ENCODE measurements at places on chromosomes 4 and X.

DNA sequence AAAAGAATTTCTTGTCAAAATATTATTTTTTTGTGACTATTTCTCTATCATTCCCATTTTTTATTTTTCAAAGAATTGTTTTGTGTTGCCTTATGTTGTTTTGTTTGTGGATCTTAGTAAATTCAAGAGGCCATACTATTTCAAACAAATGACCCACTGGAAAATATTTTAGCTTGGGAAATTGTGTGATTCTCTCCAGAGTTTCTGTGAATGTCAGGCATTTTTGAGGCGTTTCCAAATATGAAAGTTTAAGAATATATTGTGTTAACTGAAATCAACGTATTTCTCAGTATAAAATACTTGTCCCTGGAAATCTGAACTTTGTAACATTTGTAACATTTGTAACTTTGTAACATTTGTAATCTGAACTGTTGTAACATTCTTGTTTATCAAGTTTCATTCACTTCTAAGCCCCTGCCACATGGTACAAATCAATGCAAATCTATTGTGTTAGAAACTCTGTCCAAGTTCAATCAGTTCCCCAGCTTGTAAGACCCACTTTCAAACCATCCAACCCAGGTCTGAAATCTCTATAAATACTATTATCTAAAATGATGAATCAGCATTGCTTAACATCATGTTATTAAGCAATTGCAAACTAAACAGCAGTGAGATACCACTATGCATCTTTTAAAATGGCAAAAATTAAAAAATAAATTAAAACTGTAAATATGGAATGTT is 465.4 kb upstream of the GRID2 start:
- no peak for DNase-seq

DNA sequence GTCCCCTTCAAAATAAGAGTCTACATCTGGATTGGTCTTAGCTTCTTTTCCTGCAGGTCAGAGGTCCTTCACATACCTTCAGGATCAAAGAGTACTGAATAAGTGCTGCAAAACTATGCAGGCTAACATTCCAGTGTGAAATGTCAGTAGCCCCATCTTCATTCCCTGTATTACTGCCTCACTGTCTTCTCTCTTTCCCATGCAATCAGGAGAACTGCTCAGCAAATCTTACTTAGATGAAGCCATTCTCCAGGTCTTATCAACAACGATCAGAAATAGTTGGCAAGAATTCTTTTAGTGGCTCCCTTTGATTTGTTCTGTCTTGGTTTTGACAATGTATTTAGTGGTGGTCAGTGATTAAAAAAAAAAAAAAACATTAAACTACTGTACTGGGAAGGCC is 26.0 kb upstream of the IQCM start:
- no peak for DNase-seq

DNA sequence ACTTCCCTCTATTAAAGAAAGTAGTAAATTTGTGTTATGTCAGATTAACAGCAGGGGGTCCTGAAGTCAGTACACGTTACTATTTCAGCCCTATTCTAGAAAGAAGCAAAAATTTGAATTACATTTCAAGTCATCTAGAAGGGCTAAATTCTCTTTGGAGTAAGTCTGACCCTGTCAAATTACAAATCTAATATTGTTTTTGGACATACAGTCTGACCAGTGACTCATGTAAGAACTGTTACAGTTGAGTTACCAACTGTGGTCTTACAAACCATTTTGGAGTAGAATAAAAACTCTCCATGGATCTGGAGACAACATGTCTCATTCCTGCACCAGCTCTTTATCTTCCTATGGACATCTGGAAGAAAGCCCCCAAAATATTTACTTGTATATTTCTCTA is 36.0 kb upstream of the GYPA start:
- DNase-seq, result no peak

- no peak for DNase-seq
These were observed 248.1 kb downstream of the EVC2 start for GRCh38 chr4:5460106-5460801.

DNA sequence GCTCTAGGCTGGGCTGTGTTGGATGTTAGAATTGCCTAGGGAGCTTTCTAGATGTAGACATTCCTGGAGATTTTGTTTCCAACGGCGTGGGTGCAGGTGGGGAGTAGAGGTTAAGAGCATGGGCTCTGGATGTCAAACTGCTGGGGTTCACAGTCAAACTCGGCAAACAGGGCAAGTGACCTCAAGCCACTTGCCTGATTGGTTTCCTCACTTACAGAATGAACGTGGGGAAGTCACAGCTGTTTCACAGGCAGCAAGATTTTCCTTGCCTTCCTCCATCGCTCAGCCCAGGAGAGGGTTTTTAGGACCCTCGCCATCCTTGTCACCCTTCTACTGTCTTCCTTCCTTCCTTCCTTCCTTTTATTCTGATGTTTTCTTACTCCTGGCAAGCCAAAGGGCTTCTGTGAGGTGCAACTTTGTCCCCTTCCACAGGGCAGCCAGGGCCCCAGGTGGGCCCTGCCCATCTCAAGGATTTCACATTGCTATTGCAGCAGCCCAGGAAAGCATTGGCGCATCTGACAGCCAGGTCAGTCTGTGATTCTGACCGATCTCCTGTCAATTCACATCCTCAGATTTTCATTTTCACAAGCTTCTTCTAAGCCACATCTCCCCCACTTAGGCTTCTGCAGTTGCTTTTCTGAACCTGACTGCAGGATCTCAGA is 7.0 kb downstream of the RTL5 start:
- DNase-seq, result no peak

- DNase-seq, result no peak
These were observed 513.5 kb upstream of the NR3C2 start for GRCh38 chr4:148955564-148956297.

- DNase-seq, result no peak
These were observed 149.9 kb downstream of the FGF16 start for GRCh38 chrX:77597090-77597489.

GRCh38 chr4:187183346-187183745 is 459.7 kb upstream of the FAT1 start:
- no peak for DNase-seq

GRCh38 chr4:11847167-11847566 is 418.5 kb upstream of the HS3ST1 start:
- DNase-seq, result no peak

DNA sequence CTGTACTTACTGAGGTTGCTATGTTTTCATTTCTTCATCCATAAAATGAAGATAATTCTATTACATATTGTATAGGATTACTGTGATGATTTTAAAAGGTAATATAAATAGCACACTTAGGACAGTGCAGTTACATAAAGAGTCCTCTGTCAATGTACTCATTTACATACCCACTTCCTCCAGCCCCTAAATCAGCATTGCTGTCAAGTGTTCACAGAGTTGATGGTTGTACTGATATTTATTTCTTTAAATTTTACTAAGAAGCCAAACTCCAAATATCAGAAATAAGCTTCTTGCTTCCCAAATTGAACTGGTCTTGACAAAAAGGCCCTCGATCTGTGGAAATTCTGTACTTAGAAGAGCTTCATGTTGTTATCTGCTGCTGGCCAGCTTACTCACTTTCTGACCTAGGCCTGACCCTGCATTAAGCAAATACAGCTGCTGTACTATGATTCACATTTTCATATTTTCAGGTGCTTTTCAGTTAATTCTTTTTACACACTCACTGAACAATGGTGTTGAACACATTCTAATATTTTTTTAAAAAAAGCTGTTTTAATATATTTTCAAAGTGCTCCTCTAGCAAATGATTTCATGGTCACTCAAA is 259.6 kb downstream of the UNC5C start:
- no peak for DNase-seq

- no peak for DNase-seq
These were observed 56.7 kb upstream of the NXF3 start for GRCh38 chrX:103149652-103150051.

GRCh38 chrX:40003071-40003427 is 94.7 kb downstream of the BCOR start:
- DNase-seq, result no peak

DNA sequence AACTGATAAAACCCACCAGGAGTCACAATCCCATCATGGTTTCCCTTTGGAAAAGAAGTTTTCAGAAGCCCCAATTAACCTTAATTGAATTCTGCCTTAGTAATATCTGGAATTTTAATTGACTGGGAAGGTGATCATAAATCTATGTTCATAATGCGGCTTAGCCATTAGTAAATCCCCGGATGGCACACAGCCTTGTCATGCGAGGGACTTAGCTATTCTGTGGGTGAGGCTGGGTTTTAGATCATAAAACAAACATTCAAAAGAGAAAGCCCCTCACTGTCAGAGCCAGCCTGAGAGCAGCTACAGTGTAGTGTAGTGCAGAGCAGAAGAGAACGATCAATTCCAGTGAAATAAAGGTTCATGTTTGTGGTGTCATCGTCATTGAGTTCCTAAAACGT is 124.0 kb upstream of the NOCT start:
- peak; percentile 57 for DNase-seq

GRCh38 chrX:46599051-46599560 is 25.5 kb downstream of the CHST7 start:
- DNase-seq, result no peak

DNA sequence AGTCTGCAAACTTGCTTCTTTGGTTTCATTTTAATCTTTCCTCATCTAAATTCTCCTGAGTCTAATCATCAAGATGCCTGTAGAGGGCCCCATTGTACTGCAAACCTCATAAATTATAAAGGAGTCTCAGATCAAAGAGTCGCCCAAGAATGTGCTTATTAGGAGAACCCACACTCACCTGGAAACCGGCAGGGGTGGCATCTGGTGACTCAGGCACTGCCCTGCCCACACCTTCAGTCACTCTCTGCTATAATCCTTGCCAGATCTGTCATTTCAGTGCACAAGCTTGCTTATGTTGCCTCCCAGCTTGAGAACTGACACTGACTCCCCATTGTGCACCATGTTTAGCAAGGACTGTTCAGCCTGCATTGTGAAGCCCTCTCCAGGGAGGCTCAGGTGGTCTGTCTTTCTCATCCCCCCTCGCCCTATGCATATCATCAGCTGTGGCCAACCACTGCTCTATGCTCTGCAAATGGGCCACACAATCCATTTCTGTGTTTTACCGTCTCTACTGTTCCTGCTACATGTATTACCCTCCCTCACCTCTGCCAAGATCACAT is 12.4 kb downstream of the EPGN start:
- DNase-seq, result no peak

DNA sequence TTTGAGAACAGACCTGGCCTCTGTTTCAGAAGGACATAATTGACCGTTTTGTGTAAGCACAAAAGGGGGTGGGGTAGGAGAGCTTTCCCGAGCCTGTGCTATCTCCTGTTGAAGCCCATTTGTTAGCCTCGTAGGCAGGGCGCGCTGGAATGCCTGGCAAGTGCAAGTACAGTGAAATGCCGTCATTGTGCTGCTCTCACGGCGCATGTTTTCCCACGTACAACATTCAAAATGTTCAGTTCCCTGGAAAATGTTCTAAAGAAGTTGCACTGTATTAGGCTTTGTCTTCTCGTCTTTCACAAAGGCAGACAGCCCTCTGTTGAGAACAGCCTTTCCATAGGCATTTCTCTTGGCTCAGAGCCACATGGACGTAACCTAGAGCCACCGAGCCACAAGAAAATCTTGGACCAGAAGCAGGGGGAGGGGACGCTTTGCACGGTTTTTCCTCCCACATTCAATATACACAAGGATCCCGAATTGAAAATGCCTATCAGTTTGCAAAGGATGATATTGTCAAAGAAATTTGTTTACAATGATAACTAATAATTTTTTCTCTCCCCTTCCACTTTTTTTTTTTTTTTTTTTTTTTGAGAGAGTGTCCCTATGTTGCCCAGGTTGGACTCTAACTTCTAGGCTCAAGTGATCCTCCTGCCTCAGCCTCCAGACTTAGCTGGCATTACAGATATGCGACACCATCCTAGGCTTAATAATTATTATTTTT is 54.6 kb upstream of the RAPGEF2 start:
- peak; percentile 67 for DNase-seq

- peak; percentile 12 for DNase-seq
These were observed 2.7 kb downstream of the ADGRL3 start for GRCh38 chr4:61202638-61203435.

- no peak for DNase-seq
These were observed 203.4 kb downstream of the MAML3 start for GRCh38 chr4:139950568-139950967.

DNA sequence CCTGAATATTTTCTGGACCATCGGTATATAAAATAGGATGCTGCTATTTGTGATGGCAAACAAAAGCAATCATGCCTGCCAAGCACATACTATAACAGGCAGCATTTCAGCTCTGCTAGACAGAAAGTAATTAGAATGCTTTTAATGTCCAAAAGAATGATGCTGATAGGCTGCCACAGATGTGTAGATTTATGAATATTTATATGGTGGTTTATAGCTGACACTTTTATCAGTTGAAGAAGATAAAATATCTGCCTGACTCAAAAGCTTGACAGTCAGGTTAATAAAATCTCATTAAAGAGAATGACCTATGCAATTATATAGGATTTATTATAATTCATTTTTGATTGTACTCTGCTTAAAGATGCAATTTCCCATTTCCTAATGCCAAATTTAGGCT is 4.0 kb downstream of the BEND4 start:
- no peak for DNase-seq

DNA sequence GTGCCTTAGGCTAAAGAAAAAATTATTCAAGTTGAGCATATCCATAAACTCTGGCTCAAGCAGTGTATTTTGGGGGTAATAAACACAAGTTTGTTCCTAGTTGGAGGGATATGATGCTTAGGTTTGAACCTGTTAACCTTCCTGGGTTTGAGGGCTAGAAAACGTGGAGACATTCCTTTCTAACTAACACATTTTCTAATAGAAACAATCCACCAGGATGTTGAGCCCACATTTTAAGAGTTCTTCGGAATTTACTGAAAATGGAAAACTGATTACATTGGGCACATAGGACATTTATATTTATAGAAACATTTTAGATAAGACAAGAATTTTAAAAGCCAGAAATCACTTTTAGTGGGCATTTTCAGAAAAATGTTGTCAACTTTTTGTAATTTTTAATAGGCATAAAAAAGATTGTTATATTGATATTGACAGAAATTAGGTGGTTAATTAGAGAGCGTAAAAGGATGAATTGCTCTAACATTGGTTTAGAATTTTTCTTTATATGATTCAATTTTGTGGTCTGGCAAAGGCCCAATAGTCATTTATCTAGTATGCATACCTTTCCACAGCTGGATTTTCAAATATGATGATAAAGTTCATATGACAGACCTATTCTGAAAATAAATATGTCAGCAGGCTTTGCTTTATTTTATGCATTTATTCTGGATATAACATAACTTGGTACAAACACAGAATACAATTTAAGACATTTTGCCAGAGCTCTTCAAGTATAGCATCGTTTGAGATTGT is 49.2 kb downstream of the CEP44 start:
- no peak for DNase-seq

DNA sequence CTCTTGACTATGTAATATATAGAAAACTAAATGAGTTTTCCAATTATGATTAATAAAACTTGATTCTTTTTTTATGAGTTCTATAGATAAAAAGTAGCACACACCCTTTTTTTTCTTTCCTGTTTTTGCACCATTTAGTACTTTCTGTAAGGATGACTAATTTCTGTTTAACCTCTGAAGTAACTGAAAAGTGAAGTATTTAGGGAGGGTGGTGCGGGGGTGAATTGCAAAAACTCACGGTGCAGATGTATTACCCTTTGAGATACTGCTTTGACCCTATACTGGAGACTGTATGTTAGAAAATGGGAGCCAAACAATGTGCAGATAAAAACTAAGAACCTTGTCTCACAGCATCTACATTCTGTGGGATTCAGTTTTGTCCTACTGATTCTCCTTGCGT is 471.6 kb downstream of the DTHD1 start:
- no peak for DNase-seq
